ENCODE measurements at places on chromosomes 7 and 10.
A peak's percentile ranks its signal among the peaks of the same experiment; 100 is the strongest.

DNA sequence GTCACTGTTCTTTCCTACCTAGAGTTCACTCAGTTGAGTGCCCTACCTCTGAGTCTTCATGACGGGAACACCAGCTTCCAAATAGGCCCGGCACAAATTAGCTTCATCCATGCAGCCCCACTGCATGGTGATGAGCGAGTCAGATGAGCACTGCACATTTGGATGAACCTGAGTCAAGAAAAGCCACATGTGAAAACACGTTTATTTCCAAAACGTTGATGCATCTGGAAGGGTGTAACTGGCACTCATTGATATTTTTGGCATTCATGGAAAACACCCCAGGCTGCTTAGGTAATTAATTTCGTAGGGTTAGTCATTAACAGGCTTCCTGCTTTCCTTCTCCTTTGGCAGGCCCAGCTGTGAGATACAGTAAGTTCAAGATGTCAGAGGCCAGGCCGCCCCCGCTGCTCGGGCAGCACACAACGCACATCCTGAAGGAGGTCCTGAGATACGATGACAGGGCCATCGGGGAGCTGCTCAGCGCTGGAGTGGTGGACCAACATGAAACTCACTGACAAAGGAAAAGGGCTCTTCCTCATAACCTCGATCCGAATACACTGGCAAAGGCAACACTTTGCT, 725.2 kb downstream of the SUGCT start:
- no peak for DNase-seq

- no peak for DNase-seq
These were observed 73.4 kb upstream of the ITPRID1 start for GRCh38 chr7:31440511-31440910.

- no peak for DNase-seq
These were observed 31.7 kb downstream of the HYAL4 start for GRCh38 chr7:123876557-123877256.

DNA sequence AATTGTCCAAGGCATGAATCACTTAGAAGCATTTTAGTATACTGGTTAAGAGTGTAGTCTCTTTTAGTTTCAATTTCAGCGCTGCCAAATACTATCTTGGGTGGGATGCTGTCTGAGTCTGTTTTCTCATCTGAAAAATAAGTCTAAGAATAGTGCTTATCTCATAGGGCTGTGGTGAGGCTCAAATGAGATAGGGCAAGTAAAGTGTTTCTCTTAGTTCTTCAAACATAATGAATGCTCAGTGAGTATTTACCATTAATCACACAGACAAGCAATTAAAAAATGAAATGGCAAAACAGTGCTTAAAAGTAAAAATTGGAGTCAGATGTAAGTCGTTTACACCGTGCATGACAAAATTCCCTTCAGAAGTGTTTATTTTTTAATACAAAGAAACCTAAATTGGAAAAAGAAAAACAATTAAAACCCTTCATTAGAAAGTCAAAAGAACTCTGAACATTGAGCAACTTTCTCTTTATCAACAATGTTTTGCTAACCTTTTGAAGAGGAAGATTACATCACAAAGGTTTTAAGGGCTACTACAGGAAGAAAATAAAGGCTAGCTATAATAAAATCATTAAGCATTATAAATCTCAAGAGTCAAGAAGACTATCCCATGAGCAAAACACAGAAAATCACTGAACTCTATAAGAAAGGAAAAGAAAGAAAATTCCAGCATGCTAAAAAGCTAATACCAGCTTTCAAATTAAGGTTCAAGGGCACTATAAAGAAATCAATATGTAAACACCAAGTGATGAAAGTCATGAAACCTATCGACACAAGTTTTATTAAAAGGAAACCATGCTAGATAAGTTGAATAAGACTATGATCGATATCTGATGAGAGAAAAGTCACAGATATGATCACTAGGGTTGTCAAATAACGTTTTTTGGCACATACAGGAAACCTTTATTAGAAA, 45.6 kb upstream of the C1GALT1 start:
- no peak for DNase-seq

GRCh38 chr10:28387140-28387539, 84.3 kb upstream of the MPP7 start:
- no peak for DNase-seq

DNA sequence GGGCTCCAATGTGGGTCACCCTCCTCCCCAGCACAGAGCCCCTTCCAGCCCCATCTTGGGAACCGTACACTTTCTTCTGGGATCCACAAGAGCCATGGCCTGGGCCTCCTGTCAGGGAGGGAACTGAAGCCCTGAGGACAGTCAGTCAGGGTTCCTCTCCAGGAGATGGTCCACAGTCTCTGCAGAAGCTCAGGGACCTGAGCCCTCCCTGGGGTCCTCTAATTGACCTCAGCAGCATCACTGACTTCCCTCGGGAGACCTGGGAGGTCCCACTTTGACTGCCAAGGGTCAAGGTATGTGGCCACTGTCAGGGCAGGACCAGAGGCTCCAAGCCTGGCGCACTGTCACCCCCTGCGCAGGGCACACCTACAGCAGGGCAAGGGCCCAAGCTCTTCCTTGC, 32.3 kb downstream of the NOD1 start:
- DNase-seq = no peak

- no peak for DNase-seq
These were observed 142.2 kb downstream of the ATXN7L1 start for GRCh38 chr7:105734233-105734632.

DNA sequence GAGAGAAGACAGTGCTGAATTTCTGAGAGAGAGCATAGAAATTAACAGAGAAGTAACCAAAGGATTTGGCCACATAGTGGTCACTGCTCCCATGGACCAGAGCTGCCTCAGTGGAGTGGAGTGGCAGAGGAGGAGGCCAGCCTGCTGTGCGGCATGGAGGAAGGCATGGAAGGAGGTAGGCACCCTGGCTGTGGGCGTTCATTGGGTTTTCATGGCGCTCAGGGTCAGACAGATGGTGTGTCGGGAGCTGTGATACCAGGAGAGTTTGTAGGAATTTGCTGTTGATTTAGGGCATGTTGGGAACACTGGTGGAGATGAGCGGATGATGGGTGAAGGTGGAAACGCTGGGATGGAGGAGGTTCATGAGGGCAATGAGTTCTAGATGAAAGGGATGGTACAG, 78.9 kb upstream of the INSYN2A start:
- no peak for DNase-seq

DNA sequence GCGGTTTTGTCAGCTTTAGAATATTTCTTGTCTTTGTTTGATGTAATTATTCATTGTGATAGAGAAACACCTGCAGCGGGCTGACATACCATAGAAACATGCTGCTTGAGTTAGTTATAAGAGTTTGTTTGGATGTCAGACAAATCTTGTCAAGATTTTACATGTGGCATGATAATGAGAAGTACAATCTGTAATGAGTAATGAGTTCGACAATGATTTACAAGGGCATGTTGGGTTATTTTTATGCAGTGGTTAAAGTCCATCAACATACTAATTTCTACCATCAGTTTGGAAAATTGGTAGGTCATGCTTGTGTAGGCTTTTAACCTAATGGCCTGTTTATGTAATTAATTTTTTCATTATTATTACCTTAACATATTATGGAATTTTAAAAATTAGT, 31.3 kb downstream of the FZD1 start:
- DNase-seq = no peak

DNA sequence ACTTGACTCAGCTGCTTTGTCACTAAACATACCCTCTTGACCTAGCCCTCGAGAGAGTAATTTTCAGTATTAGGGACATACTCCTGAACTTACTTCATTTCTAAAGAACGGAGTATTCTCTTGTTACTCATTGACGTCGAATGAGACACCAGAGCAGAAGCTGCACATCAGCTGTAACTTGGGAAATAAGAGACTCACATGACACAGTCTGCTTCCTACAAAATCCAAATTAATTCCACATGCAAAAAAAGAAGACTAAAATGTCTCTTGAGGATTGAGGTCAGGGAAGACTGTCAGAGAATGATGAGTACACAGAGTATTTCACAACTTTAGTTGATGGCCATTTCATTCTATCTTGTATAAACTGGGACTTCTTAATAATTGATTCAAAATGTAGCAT, 114.7 kb upstream of the EGFR start:
- no peak for DNase-seq

DNA sequence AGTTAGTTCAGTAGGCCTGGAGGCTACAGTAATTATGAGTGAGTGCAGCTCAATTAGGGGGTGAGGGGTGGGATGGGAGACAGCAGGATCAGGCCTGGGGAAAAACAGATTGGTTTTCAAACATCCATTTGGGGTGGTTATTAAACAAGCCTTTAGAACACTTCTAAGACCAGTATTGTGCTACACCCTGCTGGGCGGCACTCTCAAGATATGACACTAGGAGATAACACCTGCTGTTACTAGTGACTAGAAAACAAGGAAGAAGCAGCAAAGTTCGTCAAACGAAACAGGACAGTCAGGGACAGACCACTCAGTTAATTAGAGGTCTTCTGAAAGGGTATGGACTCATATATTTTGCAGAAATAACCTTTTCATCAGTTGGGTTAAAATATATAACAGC, 353.6 kb downstream of the PTEN start:
- DNase-seq = no peak

DNA sequence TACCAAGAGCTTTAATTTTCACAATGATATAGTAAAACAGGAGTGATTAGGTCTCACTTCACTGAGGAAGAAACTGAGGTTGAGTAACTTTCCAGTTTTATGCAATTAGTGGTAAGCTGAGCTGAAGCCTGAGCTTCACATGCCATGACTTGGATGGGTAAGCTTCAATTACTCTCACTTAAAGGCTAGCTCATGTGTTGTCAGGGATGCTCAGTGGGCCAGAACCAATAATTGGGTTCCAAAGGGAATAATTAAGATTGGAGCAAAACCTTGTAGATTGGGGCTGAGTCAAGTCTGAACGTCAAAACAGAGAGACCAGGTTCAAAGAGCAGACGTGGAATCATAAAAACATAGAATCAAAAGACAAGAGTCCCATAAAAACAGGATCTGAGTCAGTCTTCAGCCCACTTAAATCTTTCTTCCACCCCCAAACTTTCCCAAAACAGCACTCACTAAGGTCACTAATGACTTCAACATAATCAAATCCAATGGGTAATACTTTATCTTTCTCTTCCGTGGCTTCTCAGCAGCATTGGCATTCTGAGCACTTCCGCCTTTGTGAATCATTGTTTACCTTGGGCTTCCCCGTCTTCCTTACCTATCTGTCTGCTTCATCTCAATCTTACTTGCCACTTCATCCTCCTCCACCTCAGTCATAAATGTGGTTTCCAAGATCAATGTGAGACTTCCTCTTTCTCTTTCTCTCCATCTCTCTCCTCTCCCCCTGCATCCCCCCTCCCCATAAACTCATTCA, 23.0 kb upstream of the EGFR start:
- DNase-seq = no peak

DNA sequence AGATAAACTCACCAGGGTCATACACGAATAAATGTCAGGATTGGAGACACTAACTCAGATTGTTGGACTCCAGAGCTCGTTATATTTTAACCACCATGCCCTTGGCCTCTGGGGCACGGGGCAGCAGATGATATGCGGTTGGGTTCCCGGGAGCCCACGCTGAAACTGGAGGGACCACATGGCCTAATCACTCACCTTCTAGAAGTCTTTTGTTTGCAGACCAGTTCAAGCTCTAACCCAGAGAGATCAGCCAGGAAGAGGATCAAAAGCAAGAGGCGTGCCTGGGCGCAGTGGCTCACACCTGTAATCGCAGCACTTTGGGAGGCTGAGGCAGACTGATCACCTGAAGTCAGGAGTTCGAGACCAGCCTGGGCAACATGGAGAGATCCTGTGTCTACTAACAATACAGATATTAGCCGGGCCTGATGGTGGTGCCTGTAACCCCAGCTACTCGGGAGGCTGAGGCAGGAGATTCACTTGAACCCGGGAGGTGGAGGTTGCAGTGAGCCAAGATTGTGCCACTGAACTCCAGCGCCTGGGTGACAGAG, 42.6 kb upstream of the ECHDC3 start:
- no peak for DNase-seq

DNA sequence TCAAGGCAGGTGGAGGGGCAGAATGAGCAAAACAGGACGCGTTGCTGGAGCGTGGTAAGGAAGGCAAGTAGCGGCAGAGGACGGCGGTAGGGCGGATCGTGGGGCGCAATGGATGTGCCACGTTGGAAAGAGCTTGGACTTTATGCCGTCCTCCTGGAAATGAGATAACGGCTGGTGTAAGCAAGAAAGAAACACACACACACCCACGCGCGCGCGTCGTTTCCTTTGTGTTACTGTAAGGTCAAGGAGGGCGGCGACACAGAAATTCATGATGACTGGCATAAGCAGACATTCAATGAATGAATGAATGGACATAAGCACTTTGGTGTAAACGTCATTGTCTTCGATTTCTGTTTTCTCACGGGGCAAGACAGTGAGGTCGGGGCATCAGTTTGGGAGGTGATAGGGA, 683 bp upstream of the ENTPD7 start:
- DNase-seq = no peak

GRCh38 chr10:86770412-86770960, 14.1 kb downstream of the BMPR1A start:
- no peak for DNase-seq

DNA sequence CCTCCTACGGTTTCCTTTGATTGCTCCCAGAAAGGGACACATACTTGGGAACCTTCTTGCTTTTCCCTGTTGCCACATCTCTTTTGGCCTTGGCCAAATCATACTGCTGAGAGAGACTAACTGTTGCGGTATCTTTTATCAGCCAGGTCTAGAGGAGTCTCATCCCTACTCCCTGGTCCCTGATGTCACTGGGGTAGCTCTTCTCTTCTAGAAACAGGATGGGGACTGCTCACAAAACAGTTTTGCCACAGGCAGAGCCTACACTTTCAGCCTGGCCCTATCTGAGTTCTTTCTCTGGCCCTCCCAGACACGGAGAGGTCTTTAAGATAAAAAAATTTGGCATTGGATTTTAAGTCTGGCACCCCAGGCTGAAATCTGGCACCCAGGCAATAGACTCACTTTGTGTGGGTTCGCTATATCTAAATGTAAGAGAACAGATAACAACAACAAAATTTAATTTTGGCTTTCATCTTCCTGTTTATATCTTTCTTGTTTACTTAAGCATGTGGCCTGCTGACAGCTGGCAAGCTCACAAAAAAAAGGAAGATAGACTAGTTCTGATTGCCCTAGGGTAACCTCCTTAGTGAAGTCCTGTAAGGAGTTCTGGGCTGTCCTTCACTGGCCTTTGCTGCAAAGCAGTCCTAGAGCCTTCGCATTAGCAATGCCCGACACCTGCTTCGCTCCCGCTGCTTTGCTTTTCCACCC, 228.3 kb upstream of the NPVF start:
- DNase-seq = peak; percentile 1

- no peak for DNase-seq
These were observed 582.4 kb downstream of the SUGCT start for GRCh38 chr7:40717242-40717641.

Measured in NCI-H2107 (cell line).